Activated naive CD4-positive, alpha-beta T cell treated with Interleukin-2 at 50 U/mL for 16 hours (primary cell): ENCODE measurements at places on chromosomes 16 and 17.

DNA sequence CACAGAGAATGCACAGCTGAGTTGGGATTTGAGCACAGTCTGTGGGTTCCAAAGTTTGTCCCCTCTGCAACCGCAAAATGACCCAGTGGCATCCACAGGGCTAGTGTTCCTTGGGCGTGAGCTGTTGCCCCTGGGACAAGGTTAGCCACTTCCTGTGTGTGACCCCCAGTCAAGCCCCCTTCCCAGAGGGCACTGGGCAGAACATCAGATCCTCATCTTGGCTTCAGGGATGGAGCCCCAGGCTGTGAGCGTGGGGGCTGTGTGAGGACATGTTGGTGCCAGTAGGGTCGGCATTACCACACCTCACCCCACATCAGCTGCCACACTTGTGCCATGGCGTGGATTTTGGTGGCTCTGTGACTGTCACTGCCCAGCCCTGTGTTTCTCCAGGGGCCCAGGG lies 55.3 kb downstream of the USP22 start:
- no peak for DNase-seq

GRCh38 chr16:1167276-1168107 lies 14.6 kb downstream of the CACNA1H start:
- DNase-seq, result no peak

DNA sequence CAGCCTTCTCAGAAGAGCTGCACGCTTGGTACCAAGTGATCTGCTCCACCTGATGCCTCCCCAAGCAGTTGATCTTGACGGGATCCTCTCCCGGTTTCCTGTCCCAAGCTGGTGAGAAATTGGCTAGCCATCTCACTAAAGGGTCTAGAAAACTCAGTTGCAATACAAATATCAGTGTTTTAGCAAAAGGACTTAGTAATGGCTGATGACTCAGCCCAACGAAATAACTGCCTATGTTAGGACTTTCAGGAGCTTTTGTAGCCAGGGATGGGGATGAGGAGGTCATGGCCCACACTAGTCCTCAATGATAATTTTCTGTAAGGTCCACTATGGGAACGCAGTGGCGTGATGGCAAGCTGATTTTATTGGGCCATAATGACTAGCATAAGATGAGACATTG lies 23.3 kb upstream of the ENGASE start:
- no peak for DNase-seq

DNA sequence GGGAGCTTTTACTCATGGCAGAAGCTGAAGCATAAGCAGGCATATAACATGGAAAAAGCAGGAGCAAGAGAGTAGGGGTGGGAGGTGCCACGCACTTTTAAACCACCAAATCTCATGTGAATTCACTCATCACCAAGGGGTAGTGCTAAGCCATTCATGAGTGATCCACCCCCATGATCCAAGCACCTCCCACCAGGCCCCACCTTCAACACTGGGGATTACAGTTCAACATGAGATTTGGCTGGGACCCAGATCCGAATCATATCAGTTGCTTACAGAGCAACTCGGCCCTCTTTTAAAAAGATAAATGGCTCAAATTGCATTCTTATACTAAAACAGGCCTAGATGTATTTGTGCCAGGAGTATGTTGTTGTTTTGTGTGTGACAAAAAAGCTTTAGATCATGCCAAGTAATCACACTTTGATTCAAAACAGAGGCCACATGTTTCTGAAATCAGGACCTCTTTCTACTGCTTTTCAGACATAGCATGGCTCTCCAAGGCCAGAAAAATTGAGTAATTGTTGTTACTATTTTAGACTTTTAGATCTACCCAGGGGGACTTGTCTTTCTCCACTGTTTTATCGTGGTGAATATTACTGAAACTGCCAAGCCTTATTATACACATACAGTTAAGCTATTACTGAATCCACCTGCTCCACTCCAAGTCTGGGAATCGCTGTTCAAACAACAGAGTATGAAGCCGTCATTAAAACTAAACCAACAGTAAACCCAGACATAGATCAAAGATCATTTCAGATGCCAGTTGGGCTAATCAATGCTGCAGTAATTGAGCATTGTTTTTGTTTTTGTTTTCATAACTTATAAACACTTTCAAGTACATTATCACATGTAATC lies 163.3 kb downstream of the KCNJ2 start:
- no peak for DNase-seq

DNA sequence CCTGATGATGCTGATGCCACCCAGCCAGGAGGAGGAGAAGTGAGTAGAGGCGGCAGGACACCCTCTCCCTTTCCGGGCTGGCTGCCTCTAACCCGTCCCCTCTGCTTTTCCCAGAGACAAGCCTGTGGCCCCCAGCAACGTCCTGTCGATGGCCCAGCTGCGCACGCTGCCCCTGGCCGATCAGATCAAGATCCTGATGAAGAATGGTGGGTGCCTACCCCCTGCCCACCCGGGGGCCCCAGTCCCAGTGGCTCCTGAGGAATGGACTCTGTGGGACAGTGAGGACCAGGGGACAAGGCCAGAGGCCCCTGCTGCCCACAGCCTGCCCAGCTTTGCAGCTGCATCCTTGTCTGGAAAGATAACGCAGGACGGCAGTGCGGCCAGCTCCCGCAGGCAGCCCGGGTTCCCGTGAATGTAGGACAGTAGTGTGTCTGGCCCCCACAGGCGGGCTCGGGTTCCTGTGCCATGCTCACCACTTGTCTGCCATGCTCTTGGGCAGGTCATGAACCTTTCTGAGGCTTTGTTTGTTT lies 19.9 kb downstream of the POLR3E start:
- no peak for DNase-seq

GRCh38 chr17:19708431-19709175 lies 7.8 kb downstream of the SLC47A2 start:
- DNase-seq, result no peak

GRCh38 chr16:62256406-62256805 lies 220.2 kb upstream of the CDH8 start:
- DNase-seq, result no peak

- DNase-seq, result no peak
These were observed 171.7 kb downstream of the KATNIP start for GRCh38 chr16:27721531-27722181.

DNA sequence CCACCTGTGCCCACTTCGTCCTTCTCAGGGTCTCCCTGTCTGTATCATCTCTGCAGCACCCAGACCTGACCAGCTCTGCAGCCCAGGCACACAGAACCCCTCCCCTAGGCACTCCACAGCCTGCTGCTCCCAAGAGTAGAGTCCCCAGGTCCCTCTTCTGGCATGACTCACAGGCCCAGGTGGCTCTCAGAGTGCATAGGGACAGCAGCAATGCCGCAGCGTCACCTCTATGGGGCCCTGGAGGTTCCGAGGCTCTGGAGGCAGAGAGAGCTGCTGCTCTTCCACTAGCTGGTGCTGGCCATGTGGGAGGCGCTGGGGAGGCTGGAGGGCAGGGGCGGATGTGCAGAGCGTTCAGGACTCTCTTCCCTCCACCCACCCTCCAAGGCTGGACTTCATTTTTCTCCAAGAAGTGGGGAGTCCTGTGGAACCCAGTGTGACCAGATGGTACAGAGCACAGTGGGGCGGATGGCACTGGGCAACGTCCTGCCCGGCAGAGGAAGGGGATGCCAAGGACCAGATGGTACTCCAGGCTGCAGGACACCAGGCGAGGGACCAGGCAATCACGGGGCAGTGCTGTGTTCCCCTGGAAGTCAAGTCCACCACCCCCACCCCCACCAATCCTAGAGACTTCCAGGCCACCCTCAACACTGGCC lies 151.7 kb downstream of the RBFOX3 start:
- DNase-seq, result no peak

GRCh38 chr17:3695129-3695722 lies 729 bp downstream of the P2RX5 start:
- no peak for DNase-seq

GRCh38 chr17:50169881-50170459 lies 4.2 kb downstream of the SGCA start:
- no peak for DNase-seq

- peak; percentile 97 for DNase-seq
These were observed at the start of gene ZNF764 for GRCh38 chr16:30557957-30558788. TSS of gene ZNF764 (minus strand) at chr16:30558374. CDS start at chr16:30558182, 192 bp downstream.

DNA sequence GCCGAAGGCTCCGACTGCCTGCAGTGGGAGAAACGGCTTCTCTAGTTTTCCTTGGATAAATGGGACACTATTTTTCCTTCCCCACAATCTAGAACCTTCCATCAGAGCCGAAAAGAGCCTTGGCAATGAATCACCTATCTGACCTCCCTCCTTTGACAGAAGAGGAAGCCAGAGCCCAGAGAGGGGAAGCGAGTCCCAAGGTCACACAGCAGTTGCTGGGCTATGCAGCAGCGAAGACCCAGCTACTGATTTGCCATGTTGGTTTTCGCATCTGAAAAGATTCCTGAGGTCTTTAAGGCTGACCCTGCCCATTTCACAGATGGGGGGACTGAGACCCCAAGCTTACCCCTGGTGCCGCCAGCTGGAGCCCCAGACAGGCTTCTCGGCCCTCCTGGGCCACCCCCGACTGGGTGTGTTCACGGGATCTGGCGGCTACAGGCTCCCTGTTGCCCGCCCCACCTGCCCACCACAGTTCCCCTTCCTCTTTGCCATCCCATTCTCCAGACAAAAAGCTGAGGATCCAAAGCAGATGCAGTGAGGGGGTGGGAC lies 45.9 kb downstream of the RAI1 start:
- no peak for DNase-seq

DNA sequence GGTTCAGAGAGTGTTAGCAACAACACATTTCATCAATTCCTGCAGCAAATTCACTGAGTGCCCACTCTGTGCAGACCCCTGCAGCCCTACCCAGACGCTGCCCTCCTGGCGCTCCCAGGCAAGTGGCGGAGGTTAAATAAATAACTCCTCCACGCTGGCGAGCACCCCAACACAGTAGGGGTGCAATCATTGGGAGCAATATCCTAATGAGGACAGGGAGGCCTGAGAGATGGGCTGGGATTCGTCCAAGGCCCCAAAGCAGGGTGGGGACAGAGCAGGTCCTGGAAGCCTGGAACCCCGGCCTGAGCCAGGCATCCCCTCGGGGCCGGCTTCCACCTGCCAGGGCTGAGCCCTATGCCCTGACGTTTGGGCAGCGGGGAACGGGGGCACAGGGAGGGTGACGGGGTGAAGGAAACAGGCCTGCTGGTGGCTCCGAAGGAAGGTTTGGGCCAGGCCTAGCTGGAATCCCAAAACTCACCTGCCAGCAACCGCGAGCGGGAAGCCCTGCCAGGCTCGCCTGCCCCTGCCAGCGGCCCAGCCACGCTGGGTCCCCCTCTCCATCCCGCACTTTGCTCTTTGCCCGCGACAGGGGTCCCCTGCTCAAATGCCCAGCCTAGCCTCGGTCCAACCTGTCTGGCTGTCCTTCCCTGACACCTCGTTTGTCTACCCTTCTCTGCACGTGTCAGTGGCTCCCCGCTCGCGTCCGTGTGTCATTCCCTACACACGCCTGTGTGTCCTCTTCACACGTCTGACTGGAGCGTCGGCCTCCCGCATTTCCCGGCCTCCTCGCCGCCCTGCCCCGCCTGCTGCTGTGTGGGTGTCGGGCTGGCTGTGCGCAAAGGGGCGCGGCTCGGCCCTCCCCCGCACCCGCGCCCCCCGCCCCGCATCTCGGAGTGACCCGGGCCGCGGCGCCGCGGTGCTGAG lies 721 bp upstream of the BEAN1 start:
- DNase-seq, result no peak

- no peak for DNase-seq
These were observed 61.4 kb downstream of the NFATC3 start for GRCh38 chr16:68146585-68146984.

DNA sequence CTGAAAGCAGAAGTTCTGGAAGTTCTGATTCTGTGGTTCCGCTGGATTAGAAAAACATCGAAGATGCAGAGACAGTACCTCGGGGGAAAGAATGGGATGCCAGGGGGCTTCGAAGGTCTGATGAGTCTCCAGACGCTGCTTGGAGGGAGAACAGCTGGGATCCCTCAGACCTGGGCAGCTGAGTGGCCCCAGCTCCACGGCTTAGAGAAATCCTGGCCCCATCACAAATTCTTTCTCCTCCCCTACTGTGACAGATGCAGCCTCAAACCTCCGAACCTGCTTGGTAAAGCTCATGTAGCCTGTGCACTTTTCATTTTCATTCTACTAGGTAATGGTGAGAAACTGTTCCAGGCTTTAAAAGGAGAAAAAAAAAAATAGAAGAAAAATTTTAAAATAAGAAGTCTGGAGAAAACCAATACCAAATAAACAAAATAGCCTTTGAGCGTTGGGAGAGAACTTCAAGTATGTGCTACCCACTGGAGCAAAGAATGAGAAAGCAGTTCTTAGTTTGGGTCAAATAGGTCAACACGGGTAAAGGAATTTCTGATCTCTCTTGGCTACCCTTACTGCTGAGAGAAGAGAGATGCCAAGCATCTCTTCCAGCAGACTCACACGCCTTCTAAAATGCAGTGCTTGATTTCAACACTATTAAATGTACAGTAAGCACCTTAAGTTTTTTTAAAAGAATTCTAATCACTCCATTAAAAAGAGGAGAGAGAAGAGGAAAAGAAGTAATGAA lies 19.9 kb downstream of the MAF start:
- no peak for DNase-seq

DNA sequence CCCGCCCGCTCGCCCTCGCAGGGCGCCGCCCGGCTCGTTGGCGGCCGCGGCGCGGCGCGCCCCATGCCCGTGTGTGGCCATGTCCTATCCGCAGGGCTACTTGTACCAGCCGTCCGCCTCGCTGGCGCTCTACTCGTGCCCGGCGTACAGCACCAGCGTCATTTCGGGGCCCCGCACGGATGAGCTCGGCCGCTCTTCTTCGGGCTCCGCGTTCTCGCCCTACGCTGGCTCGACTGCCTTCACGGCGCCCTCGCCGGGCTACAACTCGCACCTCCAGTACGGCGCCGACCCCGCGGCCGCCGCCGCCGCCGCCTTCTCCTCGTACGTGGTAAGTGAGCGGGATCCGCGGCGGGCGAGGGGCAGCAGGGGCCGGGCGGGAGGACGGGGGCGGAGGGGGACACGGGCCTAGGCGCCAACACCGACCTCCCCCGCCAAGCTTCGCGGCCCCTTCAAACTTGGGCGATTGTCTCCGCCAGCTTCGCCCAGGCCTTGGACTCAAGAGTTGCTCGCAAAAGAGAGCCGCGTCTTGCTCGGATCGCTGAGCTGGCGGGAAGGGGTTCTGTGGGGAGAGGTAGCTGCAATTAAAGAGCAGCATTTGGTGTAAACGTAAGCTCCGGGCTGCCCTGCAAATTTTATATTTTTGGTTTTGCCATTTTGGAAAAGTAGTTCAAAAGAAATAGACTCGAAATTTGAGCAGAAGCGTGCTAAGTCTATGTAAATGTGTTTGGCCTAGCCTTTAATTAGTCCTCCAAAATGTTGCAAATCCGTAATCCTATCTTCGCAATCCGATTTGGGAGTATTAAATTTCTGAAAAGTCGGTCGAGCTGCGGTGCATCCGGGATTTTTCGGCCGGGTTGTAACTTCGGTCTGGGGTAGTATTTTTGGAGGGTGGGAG lies 702 bp downstream of the IRX5 start:
- DNase-seq, result no peak
